ENCODE measurements at places on chromosomes 4 and X.
A peak's percentile ranks its signal among the peaks of the same experiment; 100 is the strongest.

DNA sequence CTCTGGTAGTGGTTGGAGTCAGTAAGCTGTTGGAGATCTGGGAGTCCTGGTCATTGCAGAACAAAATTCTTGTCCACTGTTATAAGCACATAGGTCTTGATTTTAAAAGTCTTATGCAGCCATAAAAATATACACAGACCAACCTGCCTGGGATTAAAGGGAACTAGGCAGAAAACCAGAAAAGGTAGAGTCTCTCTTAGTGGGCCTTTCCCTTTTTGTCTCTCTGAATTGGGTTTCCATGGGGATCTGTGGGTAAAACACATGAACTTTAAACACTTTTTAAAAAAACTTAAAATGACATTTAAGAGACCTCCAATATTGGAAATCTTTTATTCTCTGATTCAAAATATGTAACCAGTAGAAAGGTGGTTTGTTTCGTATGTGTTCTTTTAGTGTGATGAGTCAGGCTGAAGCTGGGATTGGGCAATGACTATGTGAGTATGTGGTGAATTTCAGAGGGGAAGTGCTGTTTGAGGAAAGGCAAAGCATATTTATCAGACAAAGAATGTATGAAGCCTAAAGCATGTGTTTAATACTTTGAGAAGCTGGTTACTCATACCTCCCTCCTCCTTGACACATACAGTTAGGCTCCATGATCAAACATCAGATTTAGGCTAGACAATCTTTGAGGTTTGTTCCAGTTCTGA is 29.6 kb downstream of the SLC16A2 start:
- no peak for DNase-seq

- no peak for DNase-seq
Measured at GRCh38 chr4:78829296-78829695, 53.1 kb downstream of the BMP2K start.

GRCh38 chr4:839675-840443 is 13.9 kb upstream of the CPLX1 start:
- DNase-seq = no peak

DNA sequence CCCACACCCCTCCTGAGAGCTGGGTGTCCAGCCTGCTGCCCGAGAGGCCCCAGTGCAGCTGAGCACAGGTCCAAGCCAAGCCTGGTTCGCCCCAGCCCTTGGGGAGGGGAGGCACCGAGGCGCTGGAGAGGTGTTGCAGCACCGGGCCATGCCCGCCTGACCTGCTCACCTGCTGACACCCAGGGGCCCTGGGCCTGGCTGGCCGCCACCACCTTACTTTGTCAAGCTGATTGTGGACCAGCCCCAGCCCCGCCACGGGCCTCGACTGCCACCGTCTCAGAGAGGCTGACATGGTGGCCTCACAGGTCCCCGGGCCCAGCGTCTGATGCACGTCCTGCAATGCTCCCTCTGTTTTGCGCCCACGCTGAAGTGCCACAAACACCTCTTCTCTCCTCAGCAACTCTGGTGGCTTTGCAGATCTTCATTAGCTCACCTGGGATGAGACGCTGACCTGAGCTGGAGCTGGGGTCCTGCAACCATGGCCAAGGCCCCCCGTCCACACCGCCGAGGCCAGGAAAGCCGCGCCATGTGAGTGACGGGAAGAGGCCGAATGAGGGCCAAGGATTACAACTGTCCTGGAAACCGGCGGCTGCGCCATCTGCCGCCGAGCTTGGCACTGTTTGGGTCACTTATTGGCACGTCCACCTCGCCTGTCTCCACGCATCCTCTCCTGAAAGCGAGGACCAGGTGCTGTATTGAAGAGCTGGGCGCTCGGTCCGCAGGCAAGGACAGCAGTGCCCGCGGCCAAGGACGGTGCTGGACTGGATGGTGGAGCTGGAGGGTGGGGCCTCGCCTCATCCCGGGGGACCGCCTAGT is 7.6 kb downstream of the CPLX1 start:
- no peak for DNase-seq

DNA sequence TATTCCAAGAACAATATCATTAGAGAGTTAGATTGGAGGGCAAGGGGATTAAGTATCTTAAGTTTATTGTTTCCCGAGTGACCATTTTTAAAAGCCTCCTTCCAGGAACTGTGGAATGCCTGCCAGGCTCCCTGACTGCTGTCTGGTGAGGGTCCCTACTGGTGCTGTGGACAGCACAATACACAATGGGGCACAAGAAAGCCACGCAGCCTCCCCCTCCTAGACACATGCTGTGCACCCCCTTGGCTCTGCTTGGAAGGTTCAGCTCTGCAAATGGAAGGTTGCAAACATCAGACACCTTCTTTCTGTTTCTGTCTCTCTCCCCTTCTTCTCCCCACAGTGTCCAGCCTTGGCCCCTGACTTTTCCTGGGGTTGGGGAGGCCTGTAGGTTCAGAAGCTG is 153.2 kb downstream of the SHROOM3 start:
- DNase-seq = no peak

- DNase-seq = peak; percentile 6
Measured at GRCh38 chrX:29478336-29479069, 736.9 kb upstream of the MAGEB2 start.

DNA sequence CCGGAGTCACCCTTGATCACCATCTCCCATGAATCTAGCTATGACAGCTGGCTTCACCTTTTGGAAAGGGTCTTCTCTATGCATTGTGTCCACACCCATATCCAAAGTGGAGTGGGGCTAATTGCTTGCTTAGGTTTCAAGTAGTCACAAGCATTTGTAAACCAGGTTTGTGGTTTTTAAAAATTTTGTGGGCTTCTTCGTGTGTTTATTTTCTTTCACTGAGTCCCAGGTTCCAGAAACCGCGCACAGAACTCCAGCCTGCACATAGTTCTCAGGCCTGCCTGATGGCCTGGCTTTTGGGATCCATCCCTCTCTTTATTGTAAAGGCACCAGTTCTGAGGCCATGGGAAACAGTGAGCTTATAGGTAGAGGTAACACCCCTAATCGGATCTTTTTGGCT is 70.2 kb upstream of the TLR3 start:
- DNase-seq = no peak

DNA sequence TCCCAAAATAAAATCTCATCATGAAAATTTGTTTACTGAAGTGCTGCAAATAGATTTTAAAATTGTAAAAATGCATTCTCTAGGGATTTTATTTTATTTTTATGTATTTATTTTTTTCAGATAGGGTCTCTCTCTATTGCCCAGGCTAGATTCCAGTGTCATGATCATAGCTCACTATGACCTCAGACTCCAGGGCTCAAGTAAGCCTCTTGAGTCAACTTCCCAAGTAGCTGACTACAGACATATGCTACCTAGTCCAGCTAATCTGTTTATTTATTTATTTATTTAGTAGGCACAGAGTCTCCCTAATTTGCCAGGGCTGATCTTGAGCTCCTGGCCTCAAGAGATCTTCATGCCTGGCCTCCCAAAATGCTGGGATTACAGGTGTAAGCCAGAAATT is 317.7 kb upstream of the ANXA10 start:
- no peak for DNase-seq

GRCh38 chr4:77052352-77052751 is 23.4 kb downstream of the CCNI start:
- DNase-seq = no peak

- DNase-seq = no peak
Measured at GRCh38 chrX:51215856-51216255, 116.8 kb upstream of the NUDT10 start.

DNA sequence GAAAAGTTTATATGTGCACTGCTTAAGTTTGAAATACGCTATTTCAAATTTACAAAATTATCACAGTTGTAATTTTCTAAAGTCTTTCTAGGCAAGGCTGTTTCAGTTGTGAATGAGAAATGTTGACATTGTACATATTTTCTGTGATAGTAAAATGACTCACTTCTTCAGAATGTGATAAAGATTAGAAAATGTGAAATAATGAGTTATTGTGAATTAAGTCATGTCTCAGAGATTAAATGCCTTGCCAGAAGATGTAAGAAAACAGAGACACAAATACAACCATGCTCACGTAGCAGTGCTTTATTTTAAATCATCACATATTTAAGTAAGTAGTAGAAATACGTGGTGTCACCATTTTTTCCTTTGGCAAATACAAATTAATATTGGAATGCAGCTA is 768 bp downstream of the CLCN4 start:
- no peak for DNase-seq

GRCh38 chr4:163948920-163949455 is 454.5 kb downstream of the TMA16 start:
- DNase-seq = no peak

DNA sequence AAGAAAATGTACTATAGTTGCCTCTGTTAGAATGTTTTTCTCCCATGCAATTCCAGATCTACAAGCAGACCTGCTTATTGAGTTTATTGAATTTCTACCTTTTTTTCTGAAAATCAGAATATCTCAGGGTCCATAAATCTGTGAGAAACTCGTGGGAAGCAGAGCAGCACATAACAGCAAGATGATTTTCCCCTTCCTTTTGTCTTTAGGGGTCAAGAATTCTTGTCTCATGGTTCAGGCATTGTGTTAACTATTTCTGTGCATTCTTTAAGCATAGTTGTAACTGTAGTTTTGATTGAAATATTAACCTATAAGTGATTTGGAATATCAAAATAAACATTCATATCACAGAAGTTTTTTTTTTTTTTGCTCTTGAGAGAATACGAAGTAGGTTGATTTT is 11.4 kb downstream of the EDNRA start:
- no peak for DNase-seq

DNA sequence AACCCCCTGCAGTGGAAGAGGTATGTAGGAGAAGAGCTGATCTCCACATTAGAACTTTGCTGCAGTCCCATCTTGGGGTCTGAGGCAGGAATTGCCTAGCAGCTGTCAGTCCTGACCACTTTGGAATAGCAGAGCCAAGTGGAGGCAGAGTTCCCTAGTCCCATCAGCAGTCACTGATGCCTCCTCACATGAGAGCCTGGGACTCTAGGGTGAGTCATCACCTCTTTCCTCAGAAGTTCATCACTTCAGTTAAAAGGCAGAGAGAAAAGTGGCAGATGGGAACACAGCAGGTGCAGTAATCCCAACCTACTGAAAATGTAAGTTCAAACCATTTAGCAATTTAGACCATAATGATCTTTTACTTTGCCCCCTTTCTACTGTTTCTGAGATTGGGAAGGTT is 73.9 kb upstream of the MED14 start:
- DNase-seq = no peak

- no peak for DNase-seq
Measured at GRCh38 chr4:34973650-34974312, 1270.5 kb downstream of the ARAP2 start.

DNA sequence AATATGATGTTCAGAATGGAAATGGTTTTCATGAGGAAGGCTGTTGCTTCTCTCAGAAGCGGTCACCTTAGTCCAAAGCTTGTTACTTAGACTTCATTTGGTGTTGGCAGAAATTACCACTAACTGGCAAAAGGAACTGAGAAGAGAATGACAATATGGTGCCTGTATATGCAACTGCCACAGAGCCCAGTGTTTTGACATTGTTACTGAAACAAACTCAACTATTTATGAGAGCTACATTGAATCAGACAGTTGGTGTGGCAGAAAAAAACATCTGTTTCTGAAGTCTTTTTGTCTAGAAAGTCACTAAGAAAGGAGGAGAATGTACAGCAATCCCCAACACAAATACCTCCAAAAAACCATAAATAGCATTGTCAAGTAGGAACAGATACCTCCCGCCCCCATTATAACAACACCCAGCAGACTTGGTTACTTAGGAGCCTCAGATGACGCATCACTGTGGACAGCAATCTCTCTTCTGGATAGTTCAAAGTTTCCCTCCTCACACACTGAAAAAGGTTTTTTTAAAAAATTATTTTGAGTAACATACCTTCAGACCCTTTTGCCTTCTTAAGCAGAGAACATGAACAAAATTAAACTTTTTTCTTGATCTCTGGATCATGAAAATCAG is 92.2 kb downstream of the MAML3 start:
- no peak for DNase-seq

GRCh38 chr4:120716346-120716745 is 206.2 kb downstream of the PRDM5 start:
- DNase-seq = no peak

- no peak for DNase-seq
Measured at GRCh38 chr4:87442889-87443288, 20.5 kb downstream of the NUDT9 start.

DNA sequence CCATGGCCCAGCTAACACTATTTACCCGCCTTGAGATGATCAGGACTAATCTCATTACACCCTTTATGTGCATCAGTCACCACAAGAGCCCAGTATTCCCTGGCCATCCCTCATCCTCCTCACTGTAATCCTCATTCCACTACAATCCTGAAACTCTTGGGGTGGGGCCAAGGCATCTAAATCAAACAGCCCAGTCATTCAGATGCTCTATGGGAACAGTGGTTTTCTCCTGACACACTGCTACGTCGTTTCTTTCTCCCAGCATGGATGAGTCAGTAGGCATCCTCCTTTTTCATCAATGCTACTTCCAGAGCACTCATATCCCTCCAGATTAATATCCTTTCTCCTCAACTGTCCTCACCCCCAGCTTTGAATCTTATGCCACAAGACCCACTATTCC is 5.6 kb downstream of the SDAD1 start:
- no peak for DNase-seq

DNA sequence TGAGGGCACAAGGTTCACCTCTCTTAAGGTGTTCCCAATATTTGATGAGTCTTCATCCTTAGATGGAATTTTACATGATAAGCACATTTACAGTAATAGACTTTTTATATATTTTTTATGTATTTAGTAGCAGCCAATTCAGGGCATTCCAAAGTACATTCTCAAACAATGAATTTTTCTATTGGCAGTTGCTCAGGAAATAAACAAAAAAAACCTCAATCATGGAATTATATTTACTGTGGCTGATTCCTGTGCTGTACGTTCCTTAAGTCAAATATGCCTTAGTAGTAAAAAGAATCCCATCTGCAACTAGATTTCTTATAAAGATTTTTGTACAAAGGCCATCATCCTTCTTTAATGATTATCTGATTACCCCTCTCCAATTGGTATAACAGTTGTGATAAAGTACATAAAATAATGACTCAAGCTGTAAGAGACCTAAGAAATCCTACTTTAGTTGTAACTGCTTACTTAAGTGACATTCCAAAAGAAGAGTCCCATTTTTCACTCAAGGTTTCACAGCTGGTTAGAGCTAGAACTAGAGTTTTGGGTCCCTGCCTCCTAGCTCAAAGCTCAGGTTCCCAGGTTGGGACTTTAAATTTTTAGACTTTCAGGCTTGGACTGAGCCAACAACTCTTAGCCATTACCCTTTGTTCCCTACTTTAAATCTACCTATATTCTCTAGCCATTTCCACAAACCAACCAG is 152.7 kb downstream of the FHIP1A start:
- no peak for DNase-seq

- no peak for DNase-seq
Measured at GRCh38 chr4:101348367-101348827, 1.1 kb upstream of the PPP3CA start.

- DNase-seq = no peak
Measured at GRCh38 chrX:123927845-123928244, 33.7 kb upstream of the STAG2 start.
